ENCODE measurements at places on chromosomes 3 and 15.

DNA sequence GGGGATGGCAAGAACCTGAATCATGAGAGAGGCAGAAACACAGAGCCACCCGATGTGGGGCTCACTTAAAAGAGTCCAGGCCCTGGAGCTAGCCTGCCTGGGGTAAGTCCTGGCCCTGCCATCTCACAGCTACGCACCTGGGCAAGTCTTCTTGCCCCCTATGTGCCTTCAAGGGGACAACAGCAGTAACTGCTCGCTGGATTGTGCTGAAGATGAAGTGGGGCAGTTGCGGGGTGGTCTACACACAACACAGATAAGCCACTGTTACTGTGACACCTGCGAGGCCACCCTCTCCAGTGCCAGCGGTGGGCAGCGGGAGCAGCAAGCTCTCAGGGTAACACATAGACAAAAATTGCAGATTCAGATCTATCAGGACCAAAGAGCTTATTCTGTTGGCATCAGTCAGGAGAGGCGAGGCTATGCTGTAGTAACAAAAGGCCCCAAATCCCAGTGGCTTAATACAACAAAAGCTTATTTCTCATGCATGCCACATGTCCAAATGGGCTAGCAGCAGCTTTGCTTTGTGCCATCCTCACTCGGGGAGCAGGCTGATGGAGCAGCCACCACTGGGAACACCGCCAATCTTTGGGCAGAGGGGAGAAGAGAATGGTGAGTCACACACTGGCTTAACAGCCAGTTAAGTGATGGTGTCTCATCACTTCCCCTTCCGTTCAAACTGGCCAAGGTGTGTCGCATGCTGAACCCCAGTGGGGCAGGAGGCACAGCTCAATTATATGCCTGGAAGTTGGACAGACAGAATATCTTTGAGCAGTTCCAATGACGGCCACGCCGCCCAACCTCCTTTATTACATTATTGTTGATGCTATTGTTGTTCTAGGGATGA lies 78.3 kb downstream of the WNT7A start:
- DNase-seq = no peak

DNA sequence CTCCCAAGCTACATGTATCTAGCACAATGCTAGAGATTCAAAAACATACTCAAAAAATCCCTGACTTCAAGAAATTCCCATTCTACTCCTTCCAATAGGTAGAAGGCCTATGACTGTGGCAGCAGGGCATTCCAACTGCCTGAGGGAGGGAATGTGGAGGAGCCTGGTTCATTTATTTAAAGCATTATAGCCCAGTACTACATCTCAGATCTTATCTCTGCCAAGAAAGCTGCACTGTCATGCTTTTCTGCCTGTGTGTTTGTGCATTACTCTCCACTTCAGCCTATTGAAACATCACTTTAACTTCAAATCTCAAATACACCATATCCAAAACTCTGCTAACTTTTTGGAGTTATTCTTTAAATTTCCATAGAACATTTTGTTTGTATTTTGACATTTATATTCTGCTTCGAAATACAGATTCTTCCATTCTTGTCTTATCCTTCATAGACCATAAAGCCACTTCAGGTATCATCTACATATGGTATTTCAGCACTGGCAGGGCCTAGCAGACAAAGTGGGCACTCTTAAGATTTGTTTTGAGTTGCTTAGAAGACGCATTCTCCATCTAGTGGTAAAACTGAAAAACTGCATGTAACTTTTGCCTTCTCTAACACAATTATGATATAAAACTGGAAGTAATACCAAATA lies 59.1 kb upstream of the NEDD4 start:
- DNase-seq = peak; percentile 68

DNA sequence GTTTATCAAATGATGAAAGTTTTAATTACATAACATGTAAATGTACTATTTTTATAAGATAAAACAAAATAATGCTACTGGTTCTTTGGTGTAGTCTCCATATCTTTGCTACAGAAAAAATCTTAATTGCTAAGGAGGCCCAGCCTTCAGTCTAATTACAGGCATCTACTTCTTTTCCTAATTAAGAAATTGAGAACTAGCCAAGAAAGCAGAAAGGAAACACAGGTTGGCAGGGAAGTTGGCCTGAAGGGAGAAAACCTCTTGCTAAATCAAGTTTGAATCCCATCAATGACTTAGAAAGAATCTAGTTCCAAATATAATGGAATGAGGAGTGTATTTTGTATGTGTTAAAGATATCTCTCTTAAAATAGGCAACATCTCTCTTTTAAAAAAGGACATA lies 212.4 kb upstream of the ARL6 start:
- DNase-seq = no peak

- no peak for DNase-seq
Measured at GRCh38 chr3:10342781-10343180, 21.9 kb upstream of the SEC13 start.

- DNase-seq = no peak
Measured at GRCh38 chr3:135383301-135383700, 582.2 kb upstream of the PPP2R3A start.

GRCh38 chr3:174495928-174496327 lies 363.2 kb upstream of the NAALADL2 start:
- DNase-seq = no peak

DNA sequence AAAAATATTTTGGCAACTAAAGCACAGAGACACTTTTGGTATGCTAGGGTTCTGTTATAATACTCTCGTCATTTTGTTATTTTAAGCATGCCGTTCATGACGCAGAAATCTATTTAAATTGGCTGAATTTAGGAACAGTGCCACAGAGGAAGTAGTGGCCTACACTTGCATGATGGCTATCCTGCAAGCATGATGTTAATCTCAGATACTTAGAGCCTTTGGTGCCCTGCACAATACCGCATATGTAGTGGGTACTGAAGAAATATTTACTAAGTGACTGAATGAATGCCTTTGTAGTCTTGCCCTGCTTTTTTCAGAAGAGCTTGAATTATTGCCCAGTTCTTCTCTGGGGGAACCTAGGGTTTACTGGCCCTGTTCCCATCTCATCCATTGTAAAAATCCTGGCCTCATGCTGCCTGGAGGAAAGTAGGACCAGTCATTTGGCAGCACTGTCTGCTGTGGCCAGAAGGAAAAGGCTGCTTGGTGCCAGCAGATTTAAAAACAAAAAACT lies 79.0 kb downstream of the SERPINI1 start:
- no peak for DNase-seq

DNA sequence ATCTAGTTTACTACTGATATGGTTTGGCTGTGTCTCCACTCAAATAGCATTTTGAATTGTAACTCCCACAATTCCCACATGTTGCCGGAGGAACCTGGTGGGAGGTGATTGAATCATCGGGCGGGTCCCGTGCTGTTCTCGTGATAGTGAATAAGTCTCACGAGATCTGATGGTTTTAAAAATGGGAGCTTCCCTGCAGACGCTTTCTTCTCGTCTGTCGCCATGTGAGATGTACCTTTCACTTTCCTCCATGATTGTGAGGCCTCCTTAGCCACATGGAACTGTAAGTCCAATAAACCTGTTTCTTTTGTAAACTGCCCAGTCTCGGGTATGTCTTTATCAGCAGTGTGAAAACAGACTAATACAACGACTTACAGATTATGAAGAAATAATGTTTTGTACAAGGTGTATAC lies 35.6 kb upstream of the PYDC2 start:
- no peak for DNase-seq

- no peak for DNase-seq
Measured at GRCh38 chr3:141093397-141093796, 42.2 kb downstream of the SPSB4 start.

- no peak for DNase-seq
Measured at GRCh38 chr3:156120528-156121251, at the start of gene KCNAB1. Gene KCNAB1, plus strand, starts transcription at chr3:156120578.

- DNase-seq = no peak
Measured at GRCh38 chr15:61035311-61035710, 193.8 kb downstream of the RORA start.

DNA sequence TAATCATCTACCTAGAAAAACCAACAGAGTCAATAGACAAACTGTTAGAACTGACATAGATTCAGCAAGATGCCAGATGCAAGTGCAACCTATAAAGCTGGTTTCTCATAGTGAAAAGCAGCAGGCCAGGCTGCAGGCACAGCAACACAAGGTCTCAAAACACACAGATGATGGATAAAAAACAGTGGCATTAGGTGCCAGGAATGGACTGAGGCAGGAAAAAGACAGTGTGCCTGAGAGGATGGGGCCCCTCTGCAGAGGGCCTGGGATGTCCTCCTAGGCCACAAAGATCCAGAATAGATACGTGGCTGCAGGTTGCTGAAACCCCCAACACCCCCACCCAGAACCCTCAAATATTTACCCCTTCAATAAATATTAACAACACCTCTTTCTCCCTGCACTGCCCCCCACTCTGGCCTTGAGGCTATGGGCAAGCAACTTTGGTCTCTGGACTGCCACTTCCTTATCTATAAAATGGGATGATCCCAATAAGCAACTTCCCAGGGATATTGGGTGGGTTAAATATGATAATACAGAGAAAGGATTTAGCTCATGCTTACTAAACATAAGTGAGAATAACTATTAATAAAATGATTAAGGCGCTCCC lies 35.2 kb upstream of the FGD5 start:
- DNase-seq = no peak

DNA sequence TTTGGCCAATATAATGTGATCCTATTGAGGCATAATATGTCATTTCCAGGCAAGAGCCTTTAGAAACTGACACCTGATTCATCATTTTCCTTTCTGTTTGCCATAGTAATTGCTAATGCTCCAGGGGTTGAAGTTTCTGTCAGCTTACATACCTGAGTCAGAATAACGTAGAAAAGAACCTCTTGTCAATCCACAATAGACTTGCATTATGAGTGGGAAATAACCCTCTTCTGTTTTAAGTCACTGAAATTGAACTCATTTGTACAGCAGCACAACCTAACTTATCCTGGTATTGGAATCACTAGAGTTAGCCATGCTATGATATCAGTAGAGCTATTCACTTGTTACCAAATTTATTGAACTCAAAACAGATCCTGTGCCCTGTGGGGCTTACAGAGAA lies 101.7 kb upstream of the TP63 start:
- DNase-seq = no peak

DNA sequence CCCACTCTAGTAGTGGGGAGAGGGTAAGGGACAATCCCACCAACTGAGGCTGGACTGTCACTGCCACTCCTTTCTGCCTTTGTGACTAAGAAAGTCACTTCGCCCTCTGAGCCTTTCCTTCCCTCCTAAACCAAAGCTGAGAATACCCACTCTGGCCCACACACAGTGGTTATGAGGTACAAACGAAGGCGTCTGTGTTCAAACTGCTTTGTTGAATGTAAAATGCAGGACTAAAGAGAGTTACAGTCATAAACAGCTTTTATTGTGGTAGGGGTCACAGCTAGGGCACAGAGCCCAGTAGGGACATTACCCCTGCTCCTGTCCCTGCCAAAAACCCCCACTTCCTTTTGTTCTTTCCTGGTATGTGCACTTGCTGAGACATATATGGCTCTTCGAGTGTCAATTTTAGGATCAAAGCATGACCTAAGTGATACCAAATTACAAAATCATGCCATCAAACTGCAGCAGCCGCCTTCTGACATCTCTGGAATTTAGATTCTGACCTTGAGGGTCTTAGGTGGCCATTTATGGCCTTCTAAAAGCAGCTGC lies 45.1 kb downstream of the CTDSPL start:
- no peak for DNase-seq

DNA sequence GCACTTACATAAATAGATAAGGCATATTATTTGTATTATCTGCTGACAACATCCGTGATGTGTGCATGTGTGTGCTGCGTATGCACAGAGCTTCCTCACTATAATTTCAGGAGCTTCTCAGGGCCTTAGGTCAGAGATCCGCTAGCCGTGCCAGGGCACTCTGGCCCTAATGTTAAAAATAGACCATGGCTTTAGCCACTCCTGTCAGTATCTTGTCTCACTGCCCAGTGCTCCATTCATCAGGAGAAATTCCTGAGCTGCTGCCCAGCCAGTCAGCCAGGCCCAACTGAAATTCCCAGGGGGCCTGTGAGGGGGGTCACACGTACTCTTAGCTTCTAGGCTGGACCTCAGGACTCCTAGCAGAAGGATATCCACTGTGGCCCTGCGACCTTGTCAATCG lies 70.0 kb upstream of the ABHD2 start:
- no peak for DNase-seq

- no peak for DNase-seq
Measured at GRCh38 chr15:48778331-48778730, 32.5 kb downstream of the CEP152 start.

DNA sequence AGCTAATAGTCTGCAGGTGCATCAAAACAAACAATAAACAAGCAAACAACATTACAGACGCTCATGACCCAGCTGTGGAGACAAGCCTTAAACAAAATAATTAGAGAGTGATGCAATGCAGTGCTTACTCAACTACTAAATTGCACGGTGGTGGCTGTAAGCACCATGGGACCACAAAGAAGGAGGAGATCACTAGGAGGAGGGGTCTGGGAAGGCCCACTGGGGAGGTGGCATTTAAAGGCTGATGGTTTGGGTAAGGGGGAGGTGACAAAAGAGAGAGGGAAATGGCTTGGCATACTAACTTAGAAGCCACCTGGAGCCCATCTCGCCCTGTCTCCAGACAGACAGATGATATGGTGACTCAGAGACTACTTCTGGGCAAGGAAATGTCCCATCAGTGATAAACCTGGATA lies 516.7 kb downstream of the FOXP1 start:
- no peak for DNase-seq

DNA sequence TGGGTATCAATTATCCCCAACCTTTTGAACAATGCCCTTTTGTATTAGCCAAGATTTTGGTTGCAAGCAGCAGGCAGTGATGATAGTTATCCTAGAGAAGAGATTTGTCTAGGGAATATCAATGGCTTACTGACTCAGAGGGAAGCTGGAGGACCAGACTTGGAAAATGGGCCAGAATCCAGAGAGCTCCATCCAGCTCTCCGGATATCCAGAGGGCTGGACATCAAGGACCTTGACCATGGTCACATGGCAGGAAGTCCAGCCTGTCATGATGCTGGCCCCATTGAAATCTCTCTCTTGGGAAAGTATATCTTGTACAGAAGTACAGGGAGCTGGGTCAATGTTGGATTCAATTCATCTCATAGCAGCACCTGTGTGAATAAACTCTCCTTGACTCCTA lies 148.5 kb upstream of the PDZRN3 start:
- no peak for DNase-seq

DNA sequence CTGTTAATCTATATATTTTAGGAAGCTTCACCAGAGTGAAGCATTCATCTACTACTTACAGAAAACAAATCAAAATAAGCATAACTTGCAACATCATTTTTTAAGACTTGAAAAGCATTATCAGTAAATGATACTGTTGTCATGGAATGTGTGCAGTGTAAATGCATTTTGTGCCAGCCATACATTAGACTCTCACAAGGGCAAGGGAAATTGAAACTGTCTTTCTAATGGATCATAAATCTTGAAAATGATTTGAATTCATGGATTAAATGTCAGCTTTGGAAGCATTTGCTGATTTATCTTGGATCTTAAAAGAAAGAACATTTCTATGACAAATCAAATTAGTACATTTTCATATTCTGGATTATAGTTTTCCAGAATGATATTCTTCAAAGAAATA lies 338.3 kb upstream of the SGO1 start:
- no peak for DNase-seq

- no peak for DNase-seq
Measured at GRCh38 chr3:184381261-184382224, 1.7 kb downstream of the CHRD start.
